Activated CD4-positive, alpha-beta T cell treated with anti-CD3 and anti-CD28 coated beads for 1 hour (primary cell): ENCODE measurements at places on chromosomes 7 and 10.

DNA sequence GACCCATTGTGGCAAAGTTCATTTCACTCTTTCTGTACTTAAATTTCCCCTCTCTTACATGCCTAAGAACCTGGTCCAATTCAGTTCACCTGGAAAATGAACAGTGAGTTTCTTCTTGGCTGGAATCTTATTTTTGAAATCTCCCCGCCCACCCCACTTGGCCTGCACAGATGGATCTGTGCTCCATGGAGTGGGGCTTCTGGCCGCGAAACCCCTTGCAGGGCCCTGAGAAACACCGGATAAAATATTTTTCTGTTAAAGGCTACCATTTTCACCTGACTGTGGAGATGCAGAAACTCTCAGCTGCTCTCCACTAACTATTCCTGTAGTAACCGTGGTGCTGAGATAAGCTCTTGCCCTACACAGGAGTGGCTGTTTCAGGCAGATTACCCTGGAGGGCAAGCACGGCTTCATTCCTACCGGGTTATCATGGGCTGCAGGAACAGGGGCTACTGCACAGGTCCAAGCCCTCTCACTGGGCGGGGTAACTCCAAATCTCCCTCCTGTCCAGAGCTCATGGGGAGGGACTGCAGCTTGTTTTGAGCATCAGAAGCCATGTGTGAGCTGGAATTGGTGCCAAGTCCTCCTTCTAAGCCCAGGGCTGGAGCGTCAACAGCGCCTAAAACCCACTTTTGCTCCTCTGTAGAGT lies 118.9 kb downstream of the PRPF18 start:
- no peak for DNase-seq

- no peak for DNase-seq
These were observed 204.7 kb downstream of the ADARB2 start for GRCh38 chr10:1532636-1533035.

- DNase-seq: no peak
These were observed 24.0 kb upstream of the TMEM213 start for GRCh38 chr7:138773817-138774216.

- DNase-seq: no peak
These were observed 434.5 kb downstream of the SUGCT start for GRCh38 chr7:40569326-40569725.

- DNase-seq: no peak
These were observed 27.3 kb upstream of the KNDC1 start for GRCh38 chr10:133132473-133133291.

DNA sequence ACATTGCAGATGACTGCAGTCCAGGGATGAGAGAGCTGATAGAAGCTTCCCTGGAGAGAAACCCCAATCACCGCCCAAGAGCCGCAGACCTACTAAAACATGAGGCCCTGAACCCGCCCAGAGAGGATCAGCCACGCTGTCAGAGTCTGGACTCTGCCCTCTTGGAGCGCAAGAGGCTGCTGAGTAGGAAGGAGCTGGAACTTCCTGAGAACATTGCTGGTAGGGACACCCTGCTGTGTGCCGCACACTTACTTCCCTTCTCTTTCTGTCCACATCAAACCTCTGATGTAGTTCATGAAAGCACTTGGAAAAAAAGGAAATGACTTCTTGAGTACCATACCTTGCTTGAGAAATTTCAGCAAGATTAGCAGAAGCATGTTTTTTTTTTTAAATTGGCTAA lies 25.3 kb downstream of the MAP3K8 start:
- DNase-seq: no peak

GRCh38 chr10:23111517-23112286 lies 16.3 kb downstream of the MSRB2 start:
- no peak for DNase-seq

- DNase-seq: no peak
These were observed 219.3 kb downstream of the JAZF1 start for GRCh38 chr7:27961255-27961654.

- DNase-seq: no peak
These were observed 481.0 kb upstream of the SEMA3A start for GRCh38 chr7:84675633-84676034.

GRCh38 chr7:41538810-41539724 lies 163.8 kb downstream of the INHBA start:
- DNase-seq: no peak

- DNase-seq: no peak
These were observed 1.5 kb upstream of the FAM53B start for GRCh38 chr10:124745673-124746072.

DNA sequence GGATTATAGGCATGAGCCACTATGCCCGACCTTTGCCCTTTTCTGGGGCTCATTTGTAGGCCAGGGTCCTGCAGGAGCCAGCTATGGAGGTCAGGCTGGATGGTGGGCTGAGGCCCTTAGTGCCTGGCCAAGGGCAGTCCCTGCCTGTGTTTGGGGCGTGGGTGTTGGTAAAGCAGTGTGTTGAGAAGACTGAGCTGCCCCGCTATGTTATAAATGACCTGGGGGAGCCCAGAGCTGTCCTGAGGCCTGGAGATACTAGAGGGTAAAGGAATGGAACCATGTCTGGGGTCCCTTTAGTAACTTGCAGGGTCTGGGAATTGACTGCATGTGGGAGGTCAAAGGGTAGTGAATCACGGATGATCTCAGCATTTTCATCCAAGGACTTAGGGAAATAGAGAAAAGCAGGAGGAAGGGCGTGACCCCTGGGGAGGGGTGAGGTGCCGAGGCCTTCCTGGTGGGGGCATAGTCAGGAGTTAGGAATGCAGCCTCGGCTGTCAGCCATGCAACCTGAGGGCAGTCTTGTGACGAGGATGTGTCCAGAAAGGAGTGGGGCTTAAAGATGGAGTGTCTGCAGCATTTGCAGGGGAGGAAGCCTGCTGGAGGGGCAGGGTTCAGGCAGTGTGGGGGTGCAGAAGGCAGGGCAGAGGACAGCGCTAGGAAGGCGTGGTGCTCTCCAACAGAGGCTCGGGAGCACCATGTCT lies 31.5 kb downstream of the TMEM248 start:
- no peak for DNase-seq

DNA sequence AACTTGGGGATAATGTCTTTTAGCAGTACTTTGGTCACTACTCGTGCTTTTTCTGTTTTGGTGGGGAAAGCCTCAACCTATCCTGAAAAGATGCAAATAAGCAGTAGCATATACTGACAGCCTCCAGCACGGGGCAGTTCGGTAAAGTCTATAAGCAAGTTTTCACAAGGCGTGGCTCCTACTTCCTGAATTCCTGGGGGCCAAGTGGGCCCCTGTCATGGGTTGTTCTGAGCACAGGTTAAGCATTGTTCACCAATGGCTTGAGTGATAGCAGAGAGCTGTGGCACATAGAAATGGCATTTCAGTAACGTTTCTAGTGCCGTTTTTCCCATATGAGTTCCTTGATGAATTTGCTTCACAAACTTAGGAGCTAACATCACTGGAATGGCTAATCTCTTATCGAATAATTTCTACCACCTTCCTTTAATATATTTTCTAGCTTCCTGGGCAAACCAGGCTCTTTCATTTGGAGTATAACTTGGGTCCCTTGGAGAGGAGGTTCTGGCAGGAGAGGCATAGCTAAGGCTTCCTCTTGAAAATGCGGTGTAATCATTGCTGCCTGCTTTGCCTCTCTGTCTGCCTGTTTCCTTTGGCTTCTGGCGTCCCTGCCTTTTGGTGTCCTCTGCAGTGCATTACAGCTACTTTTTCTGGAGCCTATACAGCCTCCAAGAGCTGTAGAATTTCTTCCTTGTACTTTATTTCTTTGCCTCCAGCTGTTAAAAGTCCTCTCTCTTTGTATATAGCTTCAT lies 11.7 kb upstream of the ZNF239 start:
- DNase-seq: no peak

DNA sequence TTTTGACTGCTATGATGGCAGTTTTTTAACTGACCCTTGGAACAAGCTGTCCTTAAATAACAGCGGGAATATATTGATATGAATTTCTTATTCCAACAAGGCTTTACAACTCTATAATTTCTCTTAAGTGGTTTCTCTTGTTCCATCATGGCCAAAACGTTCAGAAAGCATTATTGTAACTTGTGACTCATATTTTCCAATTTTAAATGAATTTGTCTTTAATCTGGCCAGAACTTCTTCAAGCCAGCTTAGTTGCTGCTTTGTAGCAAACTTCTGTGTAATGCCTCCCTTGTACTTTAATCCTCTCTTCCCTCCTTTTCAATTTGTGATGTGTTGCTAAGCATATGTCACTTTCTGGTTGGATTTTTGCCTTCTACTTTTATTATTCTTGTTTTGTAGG lies 271.9 kb downstream of the KIF20B start:
- no peak for DNase-seq

DNA sequence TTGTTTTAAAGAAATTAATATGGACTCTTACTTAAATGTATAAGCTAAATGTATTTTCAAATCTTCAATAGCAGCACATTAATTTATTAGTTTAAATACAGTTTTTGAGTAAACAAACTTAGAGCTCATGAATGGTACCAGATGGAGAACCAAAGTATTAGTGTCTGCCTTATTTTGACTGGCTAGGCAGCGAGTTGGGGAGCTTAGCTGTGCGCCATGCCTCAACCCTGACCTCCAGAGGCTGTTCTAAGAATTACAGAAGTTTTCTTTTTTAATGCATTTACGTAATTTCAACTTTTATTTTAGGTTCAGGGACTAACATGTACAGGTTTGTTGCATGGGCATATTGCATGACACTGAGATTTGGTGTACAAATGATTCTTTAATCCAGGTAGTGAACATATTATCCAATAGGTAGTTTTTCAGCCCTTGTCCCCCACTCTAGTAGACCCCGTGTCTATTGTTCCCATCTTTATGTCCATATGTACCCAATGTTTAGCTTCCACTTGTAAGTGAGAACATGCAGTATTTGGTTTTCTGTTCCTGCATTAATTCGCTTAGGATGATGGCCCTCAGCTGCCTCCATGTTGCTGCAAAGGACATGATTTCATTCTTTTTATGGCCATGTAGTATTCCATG lies 166.8 kb downstream of the IQUB start:
- no peak for DNase-seq

DNA sequence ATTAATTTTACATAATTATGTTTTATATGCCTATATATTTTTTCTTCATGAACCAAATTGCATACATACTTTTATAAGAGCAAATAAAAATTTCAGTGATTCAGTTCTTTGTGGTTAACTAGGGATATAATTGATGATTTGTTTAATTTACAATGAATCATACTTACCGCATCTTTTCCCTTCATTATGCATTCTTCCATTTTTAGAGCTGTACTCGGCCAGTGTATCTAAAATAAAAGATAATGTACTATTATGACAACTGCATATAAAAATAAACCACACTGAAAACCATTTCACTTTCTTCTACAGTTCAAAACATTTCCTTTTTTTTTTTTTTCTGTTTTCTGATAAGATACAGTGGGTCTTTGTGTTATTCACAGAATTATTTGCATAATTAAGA lies 179.9 kb downstream of the SEMA3E start:
- no peak for DNase-seq

DNA sequence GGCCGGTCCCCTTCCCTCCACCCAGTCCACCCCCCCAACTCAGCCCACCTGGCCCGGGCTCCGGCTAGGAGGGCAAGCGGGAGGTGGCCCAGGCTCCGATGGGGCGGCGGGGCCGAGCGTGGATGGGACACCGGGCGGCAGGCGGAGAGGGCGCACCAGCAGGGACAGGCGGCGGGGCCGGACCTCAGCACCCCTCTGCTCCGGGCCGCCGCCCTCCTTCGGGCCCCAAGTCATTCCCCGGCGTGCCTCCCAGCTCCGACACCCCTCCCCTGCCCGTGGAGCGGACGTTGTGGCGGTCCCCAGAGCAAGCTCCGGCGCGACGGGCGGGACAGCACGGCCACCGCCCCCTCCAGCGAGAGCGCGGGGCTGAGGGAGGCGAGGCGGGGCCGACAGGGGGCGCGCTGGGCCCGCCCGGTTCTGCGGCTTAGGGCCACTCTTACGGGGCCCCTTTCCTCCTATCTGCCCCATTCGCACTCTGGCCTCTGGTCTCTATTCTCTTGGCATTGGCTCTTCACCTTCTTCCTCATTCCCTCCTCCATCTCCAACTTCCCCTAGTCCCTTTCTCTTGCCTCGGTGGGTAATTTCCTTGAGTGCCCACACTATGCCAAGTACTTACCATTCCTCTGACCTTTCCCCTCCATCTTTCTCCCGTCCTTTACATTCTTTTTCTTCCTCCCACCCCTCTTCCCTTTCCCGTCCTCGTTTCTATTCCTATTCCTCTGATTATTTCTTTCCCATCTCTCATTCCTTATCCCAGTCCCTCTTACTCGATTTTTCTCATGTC lies 701 bp upstream of the GBX1 start:
- DNase-seq: no peak

DNA sequence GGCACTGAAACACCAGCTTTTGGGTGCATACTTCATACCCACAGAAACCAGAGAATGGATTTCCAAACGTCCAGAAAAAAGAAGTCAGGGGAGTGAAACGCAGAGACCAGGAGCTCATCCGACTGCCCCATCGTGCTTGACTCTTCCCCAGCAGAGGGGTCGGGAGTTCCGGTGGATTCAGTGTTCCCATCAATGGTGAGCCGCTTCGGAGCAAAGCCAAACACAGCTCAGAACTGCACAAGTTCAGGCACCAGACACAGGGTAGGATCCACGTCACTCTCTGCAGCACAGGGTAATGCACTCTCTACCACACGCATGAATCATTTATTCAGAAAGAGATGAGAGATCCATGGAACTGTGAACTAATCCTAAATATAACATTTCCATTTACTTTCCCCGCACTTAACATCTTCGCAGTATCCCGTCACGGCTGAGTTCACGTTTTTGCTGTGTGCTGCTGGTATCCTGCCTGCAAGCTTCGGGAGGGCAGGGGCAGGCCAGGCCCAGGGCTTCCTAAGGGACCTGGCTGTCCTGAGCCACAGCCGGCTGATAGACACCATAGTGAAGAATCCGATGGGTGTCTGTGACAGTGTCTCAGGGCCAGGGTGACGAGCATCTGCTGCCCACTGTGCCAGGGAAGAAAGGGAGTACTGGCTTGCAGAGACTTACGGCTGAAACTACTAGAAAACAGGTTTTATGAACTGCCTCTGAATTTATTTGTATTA lies 545.3 kb downstream of the PTPRN2 start:
- DNase-seq: no peak

DNA sequence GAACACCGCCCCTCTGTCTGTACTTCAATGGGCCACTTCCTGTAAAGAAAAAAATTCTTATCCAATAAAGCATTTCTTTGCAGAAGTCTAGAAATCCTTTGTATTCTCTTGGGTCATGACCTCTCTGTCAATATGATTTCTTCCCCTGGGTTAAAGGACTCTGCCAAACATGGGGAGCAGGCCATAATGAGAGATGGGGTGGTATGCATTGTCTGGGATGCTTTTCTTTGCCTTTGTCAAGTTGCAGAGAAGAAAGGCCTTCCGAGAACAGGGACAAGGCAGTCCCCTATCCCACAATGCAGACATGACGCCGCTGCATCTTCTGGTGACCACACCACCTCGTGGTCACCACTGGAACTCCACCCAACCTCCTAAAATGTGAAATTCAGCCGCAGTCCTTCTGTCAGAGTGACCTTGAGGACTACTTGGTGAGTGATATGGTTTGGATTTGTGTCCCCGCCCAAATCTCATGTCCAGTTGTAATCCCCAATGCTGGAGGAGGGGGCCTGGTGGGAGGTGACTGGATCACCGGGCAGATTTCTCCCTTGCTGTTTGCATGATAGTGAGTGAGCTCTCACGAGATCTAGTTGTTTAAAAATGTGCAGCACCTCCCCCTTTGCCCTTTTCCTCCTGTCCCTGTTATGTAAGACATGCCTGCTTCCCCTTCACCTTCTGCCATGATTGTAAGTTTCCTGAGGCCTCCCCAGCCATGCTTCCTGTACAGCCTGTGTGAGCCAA lies 15.2 kb upstream of the FRMPD2 start:
- no peak for DNase-seq

GRCh38 chr10:934746-935406 lies 3.4 kb upstream of the LARP4B start:
- DNase-seq: no peak

GRCh38 chr10:99754670-99755069 lies 22.6 kb downstream of the CUTC start:
- no peak for DNase-seq

- no peak for DNase-seq
These were observed 40.0 kb upstream of the EIF4H start for GRCh38 chr7:74134117-74134620.
